ENCODE measurements at places on chromosomes 4 and X.

GRCh38 chr4:141339391-141339790 is 118.7 kb downstream of the ZNF330 start:
- DNase-seq, result no peak

DNA sequence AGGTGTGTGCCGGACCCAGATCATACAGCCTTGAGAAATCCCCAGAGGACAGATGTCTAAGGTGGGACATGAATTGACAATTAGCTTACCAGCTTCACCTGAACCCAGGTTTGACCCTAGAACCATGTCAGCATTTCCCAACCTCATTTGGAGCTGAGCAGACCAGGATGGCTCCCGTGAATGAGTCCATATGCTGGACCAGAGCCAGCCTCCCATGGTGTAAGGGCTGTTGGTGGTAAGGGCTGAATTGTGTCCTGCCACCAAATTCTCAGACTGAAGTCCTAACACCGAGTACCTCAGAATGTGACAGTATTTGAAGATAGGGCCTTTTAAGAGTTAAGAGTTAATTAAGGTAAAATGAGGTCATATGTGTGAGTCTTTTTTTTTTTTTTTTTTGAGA is 88.3 kb downstream of the SLC34A2 start:
- DNase-seq, result no peak

GRCh38 chr4:106444557-106444956 is 76.0 kb upstream of the GIMD1 start:
- DNase-seq, result no peak

DNA sequence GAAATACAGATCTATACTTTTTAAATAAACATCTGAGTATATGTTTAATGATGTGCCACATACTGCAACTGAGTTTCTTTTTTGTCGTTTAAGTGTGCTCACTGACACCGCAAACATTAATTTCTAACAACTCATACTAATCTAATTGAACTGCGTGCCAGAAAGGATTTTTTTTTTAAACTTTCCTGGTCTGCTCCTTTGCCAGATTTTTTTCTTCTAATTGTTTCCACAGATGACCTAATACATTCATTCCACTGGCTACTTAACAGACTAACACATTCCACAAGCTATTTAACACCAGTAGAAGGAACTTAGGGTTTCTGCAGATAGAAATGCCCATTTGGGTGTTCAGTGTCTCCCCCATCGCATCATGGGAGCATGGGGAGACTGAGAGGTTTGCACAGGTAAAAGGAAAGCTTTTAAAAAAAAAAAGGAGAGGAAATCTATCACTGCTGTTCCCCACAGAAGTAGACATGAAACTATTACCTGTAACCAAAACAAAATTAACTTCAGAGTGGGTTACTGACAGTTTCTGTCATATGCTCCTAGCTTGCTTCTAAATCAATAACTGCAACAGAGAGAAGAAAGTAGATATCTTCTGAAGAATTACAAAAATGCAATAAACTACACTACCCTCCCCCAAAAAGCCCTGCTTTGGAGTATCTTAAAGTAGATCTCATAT is 31.6 kb downstream of the SH3KBP1 start:
- DNase-seq, result no peak

DNA sequence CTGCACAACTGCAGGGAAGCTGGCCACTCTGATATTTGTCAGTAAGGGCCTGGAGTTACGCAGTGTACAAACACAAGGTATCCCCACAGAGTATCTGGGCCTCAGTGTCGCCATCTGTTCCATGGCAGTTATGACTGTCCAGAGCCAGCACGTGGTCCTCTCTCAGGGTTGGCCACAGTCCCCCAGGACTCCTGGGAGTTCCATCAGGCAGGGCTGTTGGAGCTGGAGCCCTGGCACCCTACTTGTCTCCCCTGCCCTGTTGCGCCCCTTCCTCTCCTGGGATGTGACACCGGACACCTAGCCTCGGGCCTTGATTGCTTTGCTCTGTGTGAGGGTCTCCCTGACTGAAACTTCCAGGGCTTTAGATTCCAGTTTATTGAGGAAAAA is 8.4 kb downstream of the HTRA3 start:
- no peak for DNase-seq

DNA sequence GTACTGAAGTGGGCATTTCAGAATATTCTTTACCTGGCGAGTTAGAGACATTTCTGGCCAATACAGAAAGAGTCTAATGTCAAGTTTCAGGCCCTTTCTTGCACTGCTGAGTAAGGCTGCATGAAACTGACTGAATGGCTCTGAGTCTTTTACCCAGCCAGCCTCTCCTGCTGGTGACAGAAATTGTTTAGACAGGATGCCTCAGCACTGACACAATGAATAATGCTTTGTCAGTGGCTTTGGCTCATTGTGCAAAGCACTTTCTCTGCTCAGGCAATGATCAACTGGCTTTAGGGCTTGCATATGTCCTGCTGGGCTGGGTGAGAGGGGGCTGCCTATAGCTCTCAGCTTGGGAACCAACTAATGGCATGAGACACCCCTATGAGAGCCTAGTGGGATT is 45.5 kb downstream of the CLNK start:
- DNase-seq, result no peak

DNA sequence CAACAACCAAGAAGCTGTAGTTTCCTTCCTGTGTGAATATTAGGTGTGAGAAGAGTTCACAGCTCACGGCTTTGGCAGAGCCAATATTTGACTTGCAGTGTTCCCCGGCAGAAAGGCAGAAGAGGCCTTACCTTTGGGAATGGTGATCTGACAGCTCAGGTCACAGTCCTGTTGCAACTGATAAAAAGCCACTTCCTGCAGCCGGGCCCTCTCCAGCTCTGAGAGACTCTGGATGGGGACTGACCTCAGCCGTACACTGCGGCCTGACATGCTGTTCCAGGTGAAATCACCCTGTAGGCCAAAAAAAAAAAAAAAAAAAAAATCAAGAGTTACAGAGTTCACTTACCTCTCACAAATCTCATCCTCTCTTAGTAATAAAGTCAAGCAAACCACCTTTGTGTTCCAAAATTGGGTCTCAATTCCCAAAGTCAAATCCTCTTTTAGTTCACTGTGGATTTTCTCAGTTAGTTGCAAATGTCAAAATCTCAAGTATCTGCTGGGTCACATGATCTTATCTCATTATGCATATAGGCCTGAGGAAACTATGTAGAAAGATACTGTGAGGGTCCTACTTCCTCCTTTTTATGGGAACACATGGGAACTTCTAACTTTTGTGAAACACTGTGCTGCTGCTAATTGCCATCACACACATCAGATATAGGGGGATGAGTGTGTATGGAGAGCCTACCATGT is 38.6 kb upstream of the AMELX start:
- no peak for DNase-seq

DNA sequence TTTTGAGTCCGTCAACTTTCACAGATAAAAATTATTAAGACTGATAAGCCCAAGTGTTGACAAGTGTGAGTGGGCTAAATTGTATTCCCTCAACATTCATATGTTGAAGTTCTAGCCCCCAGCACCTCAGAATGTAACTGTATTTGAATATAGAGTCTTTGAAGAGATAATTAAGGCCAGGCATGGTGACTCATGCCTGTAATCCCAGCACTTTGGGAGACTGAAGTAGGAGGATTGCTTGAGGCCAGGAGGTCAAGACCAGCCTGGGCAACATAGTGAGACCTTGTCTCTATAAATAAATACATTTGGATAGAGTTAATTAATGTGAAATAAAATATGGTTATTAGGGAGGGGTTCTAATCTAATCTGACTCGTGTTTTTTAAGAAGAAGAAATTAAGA is 29.7 kb upstream of the SLC25A4 start:
- no peak for DNase-seq

- no peak for DNase-seq
Measured at GRCh38 chr4:2721586-2721985, 34.5 kb downstream of the TNIP2 start.

GRCh38 chrX:15499976-15500375 is 631 bp upstream of the BMX start:
- no peak for DNase-seq

- DNase-seq, result no peak
Measured at GRCh38 chr4:84977396-84977795, 10.9 kb upstream of the WDFY3 start.

DNA sequence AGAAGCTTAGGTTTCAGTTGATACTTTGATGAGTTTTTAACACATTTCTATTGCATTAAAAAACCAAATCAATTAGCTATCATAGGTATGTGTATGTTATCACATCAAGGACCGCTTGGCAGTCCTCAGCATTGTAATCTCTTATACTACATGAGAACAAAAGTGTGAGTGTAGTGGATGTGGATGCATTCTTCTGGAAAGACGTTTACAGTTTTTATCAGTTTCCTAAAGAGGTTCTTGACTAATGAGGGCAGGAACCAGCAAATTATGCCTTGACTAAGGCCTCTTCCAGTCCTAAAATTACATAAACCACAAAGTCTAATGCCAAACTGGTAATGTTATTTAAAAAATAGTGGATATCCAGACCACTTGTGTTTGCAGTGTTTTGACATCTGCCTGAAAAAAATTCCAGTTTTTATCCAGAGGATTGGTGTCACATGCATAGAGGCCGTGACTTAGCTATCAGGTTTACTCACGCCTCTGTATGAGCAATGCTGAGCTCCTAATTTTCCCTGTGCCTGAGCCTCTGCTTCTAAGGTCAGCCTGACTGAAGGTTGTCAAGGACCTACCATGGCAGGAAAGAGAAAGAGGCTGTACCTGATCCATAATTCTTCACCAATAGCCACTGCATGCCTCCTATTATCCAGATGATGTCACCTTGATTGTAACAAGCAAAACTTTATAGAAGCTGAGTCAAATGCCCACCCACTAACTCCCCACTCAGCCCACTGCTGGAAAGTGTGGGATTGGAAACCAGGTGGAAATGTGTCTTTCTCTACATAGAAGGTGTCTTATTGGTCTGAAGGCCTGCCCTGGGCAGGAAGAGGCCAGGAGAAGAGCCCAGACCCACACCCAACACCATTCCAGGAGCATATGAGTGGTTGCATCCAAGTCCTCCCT is 68.7 kb downstream of the ENPP6 start:
- DNase-seq, result no peak

DNA sequence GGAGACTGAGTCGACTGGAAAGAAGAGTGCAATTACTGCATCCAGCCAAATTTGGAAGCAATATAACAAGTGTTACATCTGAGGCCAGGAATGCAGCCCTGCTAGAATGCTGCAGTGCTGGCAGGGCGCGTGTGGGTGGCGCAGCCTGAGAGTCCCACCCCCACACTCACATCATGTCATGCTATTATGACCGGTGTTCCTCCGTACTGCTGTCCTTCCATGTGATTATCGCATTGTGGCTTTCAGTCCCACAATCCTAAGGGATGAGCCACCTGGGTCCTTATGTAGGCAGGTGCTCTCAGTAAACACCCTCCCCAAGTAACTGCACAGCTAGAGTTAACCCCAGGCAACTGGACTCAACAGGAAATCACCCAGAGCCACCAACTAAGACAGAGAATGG is 122.6 kb upstream of the CPEB2 start:
- no peak for DNase-seq

- DNase-seq, result no peak
Measured at GRCh38 chrX:20519146-20519545, 252.4 kb upstream of the RPS6KA3 start.

DNA sequence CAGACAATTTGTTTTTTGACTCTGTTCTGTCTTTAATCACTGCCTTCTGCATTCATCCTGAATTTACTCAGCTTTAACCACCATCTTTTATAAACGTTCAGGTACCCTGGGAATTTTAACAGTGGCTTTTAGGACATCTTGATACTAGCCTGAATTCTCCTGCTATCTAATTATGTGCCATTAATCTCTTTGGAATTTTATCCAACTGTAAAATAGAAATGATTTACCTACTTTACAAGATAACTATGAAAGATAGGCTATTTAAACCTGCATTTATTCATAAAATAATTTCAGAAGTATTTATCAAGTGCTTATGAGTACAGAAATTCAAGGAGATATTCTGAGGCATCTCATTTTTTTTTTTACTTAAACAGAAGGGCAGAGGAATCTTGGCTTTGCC is 146.5 kb upstream of the PLAC1 start:
- DNase-seq, result no peak

DNA sequence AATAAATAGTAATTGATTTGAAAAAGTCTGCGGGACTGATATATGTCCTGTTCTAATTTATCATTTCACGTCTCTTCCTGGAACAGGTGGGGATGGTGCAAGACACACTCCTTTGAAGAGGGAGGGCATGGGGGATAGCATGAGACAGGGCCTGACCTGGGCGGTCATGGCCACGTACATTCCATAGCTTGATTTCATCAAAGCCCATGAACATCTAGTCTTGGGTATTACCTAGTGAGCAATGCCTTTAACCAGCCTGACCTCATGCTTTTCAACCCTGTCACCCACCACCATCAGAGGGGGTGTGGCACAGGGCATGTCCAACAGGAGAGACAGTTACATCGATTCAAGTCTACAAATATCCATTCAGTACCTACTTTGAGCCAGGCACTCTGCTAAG is 52.3 kb upstream of the HOPX start:
- DNase-seq, result no peak

- DNase-seq, result no peak
Measured at GRCh38 chr4:60865273-60865672, 334.9 kb upstream of the ADGRL3 start.

- no peak for DNase-seq
Measured at GRCh38 chrX:113399506-113400192, 559.0 kb upstream of the AMOT start.

GRCh38 chrX:51893931-51894696 is 691 bp downstream of the MAGED1 start:
- no peak for DNase-seq

DNA sequence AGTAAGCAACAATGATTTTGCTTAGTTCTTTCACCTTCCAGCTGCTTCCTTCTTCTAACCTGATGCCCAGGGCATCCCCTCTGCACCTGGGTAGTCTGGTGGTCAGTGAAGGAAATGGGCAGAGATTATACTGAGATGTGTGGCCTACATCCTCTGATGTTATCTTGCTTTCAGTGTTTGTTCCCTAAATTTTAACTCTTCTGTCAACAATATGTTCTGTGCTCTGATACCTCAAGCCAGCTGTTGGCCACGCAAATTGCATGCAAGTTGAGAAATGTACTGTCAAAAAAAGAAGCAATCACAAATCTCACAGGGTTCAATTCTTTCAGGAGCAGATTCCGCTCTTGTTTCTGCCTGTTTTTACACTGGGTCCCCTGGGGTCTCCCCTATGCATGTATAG is 73.8 kb downstream of the FBXW7 start:
- peak; percentile 28 for DNase-seq

- no peak for DNase-seq
Measured at GRCh38 chr4:26235500-26235899, 85.3 kb upstream of the RBPJ start.

GRCh38 chrX:68749426-68749825 is 79.4 kb upstream of the EFNB1 start:
- no peak for DNase-seq

- no peak for DNase-seq
Measured at GRCh38 chr4:57018980-57019379, 40.3 kb downstream of the POLR2B start.

DNA sequence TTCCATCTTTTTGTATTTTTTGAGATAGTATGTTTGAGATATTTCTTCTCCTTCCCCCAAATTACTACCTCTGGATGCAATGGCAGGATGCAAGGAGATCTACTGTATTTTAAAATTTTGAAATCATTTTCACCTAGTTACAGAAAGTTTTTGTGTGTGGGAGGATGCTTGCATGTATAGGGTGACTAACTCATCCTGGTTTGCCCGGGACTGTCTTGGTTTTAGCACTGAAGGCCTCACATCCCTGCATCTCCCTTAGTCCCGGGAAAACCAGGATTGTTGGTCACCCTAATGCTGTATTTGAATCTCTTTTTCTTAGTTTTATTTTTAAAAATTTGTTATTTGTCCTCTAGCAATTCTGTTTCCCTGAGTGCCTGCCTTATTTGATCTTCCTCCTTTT is 12.1 kb downstream of the SUPT20HL2 start:
- DNase-seq, result no peak

All from GM10248 (cell line).